Posterior cingulate gyrus (tissue), 11 donors: ENCODE measurements at places on chromosomes 3 and 15.

DNA sequence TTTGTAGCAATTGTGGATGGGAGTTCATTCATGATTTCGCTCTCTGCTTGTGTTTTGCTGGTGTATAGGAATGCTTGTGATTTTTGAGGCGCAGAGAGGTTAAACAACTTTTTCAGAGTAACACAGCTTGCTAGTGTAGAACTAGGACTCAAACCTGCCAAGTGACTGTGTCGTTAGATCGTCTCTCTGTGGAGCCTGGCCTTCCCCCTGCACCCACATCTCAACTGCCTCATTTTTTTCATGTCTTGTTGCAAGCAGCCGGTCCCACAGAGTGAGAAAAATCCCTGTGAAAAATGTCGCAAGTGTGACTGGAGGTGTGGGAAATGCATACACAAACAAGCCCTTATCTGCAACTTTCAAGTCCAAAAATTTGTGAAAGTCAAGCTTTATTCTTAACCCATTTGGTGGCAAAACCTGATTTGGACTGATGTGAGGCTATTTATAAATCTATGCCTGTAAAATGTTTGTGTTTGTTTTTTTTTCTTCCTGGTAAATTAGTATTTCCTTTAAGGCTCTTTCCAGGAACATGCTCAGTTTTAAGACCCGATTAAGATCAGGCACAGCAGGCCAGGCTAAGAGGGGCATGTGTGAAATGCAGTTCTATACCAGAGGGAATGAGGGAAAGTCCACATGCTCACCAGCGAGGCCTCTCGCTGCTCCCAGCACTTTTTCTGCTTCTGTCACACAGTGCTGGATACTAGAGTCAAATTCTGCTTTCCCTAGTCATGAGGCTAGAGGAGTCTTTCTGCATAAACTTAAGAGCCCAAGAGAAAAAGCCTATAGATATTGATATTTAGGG lies 25.8 kb downstream of the ST6GAL1 start:
- no peak for DNase-seq

GRCh38 chr3:113676261-113676660 lies 20.2 kb downstream of the USF3 start:
- no peak for DNase-seq

DNA sequence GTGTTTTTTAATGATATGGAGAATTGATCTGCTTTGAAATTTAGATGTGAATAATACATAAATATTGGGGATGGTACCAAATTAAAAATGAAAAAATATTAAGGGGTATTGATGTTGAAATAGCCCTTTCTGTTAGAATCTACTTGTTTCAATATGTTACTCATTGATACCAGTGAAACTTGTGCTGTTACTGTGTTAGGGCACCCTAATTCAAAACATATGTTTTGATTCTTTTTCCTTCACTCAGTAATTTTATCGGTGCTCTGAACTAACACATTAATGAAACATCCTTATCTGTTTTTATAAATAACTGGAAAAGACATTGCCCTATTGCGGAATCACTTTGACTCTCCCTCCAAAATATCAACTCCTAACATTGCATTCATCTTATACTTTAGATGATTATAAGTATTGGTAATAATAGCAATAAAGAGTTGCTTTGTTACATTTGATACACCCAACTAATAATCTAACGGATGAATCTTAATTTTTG lies 52.0 kb upstream of the CCNB2 start:
- DNase-seq: no peak

- DNase-seq: no peak
These were observed 25.4 kb downstream of the FILIP1L start for GRCh38 chr3:100088735-100089368.

DNA sequence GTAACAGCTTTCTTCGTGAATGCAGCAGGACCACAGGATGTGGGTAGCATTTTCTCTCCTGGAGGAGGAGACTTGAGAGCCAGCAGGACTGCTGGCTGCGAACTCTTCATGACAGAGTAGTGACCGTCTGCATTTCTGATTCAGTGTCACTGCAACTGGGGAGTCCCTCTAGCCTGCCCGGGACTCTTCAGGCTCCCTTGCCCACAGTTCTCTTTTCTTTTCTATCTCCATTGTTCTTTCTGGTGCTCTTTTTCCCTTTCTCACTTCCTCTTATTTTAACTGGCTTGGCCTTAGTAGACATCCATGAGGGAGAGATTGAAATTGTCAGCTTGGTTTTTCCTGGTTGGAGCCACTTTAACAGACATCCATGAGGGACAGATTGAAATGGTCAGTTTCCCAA lies 49.9 kb upstream of the P2RY1 start:
- no peak for DNase-seq

GRCh38 chr15:43508991-43509659 lies 8.3 kb upstream of the MAP1A start:
- DNase-seq: no peak

GRCh38 chr15:88002706-88003105 lies 253.8 kb downstream of the NTRK3 start:
- no peak for DNase-seq

DNA sequence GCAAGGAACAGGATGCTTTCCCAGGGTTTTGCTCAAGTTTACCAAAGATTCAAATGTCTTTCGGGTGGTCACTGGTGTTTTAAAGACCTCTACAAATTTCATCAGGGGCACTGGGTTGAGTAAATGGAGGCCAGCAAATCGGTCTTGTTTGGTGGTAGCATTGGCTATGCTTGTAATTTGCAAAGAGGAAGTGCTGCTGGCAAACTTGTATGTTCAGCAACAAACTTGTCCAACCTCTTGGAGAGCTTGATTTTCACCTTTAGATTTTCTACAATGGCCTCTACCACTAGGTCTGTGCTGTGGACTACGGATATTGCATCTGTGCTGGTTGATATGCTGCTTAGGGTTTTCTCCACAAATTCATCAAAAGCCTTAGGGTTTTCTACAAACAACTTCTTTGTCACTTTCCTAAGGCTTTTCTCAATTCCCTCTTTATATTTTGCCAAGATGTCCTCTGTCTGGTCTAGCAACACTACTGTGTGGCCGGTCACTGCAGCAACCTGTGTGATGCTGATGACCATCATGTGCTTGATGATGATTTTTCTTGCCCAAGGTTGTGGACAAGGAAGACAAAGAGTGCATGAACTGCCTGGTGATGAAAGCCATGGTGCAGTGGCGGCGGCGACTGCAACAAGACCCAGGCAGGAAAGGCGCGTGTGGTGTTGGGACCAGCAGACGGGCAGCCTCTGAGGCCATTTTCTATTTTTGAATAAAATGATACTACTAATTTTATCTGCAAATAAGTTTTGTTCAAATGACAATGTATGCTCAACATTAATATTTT lies 50.8 kb downstream of the RFX7 start:
- no peak for DNase-seq

DNA sequence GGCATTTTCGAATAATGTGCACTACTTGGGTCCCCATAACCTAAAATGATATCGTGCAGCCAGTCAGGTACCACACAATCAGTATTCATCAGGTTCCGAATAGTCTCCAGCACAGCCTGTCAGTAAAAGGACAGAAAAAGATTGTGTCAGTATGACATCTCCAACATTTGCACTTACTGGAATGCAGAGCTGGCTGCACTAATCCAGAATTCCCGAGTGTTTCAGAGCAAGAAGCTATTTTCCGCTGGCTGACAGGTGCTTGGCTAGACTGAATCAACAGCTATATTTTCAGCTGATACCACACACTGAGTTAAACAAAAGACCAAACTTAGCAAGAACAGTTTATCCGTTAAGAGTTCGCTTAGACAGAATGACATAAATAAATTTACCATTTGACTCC lies 68.8 kb downstream of the AQR start:
- DNase-seq: no peak

GRCh38 chr15:77038312-77039216 lies 32.3 kb downstream of the TSPAN3 start:
- peak; percentile 9 for DNase-seq

DNA sequence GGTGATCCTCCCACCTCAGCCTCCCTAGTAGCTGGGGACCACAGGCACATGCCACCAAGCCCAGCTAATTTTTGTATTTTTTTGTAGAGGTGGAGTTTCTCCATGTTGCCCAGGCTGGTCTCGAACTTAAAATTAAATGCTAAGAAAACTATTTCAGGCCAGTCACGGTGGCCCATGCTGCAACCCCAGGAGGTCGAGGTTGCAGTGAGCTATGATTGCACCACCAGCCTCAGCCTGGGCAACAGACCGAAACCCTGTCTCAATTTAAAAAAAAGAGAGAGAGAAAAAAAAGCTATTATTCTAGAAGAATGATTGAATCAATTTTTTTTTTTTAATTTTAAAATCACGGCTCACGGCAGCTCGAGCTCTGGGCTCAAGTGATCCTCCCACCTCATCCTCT lies 4.7 kb downstream of the SLC51A start:
- no peak for DNase-seq

- no peak for DNase-seq
These were observed 138.2 kb downstream of the UBE2E2 start for GRCh38 chr3:23341147-23341838.

DNA sequence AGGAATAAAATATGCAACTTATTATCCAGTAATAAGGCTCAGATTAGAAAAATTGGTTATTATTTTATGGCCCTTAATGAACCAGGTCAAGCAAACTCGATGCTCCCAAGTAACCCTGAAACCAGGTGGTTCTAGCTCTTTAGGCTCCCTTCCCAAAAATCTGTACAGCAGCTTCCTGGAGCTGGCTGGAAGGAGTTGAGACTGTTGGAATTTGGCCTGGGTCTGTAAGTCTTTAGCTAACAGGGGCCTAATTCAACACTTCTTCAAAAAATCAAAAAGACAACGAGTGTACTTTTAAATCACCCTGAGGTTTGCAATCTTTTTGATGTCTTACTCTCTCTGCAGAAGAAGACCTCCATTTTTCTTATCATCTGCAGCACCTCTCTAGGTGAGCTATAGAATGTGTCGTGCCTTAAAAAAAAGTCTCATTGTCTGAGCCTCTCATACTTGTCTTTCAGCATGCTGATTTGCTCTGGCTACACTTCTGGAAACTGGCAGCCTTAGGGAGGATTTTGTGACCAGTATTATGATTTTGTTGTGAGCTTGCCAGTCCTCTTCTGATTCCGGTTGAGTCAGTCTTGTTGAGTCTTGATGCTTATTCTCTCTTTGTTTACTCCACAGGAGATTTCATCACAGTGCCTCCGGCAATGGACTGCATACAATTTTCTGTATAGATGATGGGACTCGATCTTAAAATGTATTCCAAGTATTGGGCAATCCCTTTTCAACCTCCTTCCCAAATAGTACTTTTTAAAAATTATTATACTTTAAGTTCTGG lies 235.0 kb upstream of the KBTBD8 start:
- no peak for DNase-seq

- peak; percentile 3 for DNase-seq
These were observed 33.5 kb downstream of the ALS2CL start for GRCh38 chr3:46660003-46660402.

- DNase-seq: no peak
These were observed 29.7 kb downstream of the CRYGS start for GRCh38 chr3:186514296-186515002.

GRCh38 chr3:160402221-160403027 lies 3.0 kb downstream of the SMC4 start:
- DNase-seq: no peak

DNA sequence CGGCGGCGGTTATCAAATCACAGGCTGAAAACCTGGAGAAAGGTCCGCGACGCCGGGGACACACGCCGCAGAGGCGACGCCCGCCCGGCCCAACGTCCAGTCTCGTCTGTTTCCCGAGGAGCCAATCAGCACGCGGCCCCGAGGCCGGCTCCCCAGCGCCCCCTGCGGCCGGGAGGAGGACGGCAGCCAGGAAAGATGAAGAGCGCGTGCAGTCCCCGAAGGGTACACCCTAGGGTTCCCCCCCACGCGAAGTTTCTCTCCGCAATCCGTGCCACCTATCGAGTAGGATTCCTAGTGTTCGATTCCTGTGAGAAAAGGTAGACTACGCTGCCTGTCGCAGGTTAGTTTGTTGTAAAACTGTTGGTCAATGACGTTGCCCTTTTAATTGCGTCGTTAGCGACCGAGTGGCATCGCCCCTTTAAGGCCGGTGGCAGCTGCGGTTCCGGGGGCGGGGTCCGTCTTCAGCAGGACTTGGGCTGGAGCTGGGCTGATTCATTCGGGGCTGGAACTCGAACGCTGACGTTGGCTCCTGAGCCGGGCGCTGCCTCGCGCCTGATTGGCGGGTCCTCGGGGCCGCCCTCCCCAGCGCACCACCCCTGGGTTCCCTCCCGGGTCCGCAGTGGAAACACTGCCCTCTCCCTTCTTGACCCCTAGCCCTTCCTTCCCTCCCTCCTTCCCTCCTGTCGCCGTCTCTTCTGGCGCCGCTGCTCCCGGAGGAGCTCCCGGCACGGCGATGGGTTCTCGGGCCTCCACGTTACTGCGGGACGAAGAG lies at the start of the genes CHP1 and EXD1:
TSS of gene CHP1 (plus strand) at position 619 of the 772 bp plus-strand sequence. CDS start at position 734, 115 bp downstream.
TSS of gene EXD1 (minus strand) at position 108 of the 772 bp plus-strand sequence. CDS start 4,182 bp downstream, outside the sequence.
- peak; percentile 99 for DNase-seq

DNA sequence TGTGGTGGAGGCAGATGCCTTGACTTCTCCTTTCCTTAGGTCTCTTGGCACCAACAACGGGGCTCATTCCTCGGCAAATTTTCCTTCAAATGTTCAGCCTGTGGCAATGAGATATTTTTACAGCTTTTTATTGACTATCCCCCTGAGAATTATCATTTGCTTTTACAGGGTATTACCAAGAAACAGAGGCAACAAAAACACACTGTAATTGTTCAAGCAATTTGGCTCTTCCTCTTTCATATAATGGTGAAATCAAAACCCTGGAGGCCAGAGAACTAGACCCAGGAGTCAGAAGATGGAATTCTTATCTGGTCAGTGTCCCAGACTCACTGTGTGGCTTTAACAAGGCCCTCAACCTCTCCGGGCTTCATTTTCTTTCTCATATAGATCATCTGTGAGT lies 40.1 kb downstream of the TRIM42 start:
- no peak for DNase-seq

DNA sequence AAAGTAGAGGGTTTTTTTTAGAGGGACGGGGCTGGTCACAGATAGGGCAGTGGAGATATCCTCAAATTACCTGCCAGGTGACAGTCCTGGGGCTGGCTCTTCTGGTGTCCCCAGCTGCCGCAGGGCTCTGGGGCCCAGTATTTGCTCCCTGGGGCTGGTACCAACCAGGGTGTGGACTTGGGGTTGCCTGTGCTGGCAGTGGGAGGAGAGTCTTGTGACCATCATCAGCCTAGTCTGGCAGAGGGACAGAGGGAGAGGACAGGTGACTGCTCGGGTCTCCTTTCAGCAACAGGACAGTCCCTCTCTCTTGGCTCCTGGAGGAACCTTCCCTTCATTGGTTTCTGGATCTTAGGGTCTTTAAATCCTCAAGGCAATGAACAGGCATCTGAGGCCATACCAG lies 7.9 kb upstream of the RPP14 start:
- DNase-seq: no peak

DNA sequence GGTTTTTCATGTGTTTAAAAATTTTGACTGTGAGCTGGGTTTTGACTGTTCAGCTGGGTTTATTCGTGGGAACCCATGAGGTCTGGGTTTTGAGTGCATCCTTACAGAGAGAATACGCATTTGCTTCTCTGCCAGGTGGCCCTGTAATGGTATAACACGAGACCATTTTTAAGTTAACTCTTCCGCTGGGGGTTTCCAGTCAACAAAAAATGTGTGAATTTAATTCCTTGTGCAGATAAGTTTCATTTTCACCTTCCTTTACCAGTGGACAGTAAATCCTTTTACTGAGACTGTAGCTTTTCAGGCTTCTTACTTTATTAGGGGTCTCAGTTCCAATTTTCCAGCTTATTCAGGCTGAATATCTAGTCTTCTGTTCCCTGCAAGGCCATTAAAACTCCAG lies 149.6 kb downstream of the OPA1 start:
- no peak for DNase-seq
